ENCODE measurements at places on chromosomes 2 and 18.

GRCh38 chr2:40098786-40099470, 319.9 kb upstream of the THUMPD2 start:
- no peak for DNase-seq

GRCh38 chr2:37833423-37833822, 91.7 kb upstream of the RMDN2 start:
- no peak for DNase-seq

- DNase-seq = no peak
Measured at GRCh38 chr2:10002681-10003080, 40.7 kb upstream of the KLF11 start.

DNA sequence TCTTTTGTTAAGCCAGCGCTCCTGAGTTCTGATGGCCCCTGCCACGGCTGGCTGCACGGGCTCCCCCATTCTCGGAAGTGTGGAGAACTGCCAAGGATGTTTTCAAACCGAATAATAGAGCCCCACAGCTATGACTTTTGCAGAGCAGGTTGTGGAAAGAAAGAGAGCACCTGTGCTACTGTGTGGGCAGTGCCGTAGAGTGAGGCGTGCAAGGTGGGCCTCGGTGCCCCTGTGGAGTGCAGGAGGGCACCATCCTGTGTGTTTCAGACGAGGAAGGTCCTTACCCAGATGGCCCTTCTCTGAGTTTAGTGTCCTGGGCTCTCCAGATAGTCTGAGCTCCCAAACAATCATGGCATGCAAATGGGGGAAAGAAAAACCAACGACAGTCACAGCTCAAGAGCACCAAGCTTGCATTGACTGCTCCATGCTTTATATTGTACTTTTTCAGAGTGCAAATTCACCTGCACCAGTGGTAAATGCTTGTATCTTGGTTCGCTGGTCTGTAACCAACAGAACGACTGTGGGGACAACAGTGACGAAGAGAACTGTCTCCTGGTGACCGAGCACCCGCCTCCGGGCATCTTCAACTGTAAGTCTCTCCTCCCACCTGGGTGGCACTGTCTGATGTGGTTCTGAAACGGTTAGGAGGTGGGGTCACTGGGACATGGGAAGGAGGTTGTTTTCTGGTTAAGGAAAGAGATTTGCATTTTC, 219.4 kb downstream of the LDLRAD4 start:
- no peak for DNase-seq

GRCh38 chr2:65818873-65819451, 386.6 kb upstream of the SPRED2 start:
- DNase-seq = peak; percentile 93

DNA sequence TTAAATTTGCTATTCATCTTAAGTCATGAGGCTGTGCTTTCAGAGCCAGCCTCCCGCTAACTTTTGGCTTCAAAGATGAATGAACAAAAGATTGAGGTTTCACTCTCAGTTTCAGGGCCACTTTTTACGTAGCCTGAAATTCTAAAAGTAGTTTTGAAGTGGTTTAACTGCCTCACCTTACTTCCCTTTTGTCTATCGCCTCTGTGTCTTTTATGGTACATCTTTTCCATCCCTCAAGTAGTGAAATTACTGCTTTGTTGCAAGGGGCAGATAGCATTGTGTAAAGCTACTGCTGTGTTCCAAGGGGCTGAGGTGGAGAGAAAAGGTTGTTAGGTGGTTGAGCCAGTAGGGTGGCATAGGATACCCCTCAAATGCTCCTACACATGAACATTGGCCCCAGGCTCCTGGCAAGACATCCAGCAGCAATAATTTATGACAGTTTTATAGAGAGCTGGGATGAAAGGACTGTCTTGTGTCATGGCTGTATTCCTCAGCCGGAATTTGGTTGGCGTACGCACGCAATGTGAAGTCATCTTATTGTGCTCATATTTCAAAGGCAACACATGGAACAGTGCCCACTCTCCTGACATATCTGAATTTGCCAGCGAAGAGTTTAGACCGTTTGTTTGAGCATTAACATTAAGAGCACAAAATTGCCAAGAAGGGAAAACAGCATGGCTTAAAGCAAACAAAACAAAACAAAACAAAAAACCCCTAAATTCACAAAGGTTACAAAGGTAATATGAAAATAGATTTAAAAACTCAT, 32.2 kb downstream of the QPCT start:
- DNase-seq = no peak

- DNase-seq = no peak
Measured at GRCh38 chr18:24027156-24027827, 12.7 kb downstream of the TTC39C start.
